ENCODE measurements at places on chromosomes 16 and 17. TPM values are rescaled to one million over a fixed set of nuclear protein-coding genes. Genes with fewer than 3 reads are reported as not detected.

The DOC2A gene
- total RNA-seq, result 0.22 TPM

The TBC1D3 gene
- not detected for total RNA-seq

The KRT25 gene
- 0.35 TPM for total RNA-seq

DNA sequence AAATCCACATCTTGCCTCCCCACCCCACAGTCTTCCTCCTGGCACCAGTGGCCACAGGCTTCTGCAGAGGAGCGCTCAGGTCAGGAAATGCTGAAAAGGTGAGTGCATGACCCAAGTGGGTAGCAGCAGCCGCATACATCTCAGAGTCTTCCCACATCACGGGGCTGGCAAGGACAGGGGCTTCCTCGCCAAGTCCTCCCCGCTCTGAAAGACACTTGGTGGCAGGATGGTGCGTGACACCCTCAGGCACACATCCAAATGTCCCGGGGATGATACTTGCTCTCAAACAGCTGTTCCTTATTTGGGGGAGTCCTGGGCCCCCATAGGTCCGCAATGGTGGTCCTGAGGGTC lies 8.8 kb upstream of the SLC16A5 start:
- no peaks in the 10 kb centered on the region for H3K27me3 ChIP-seq
- DNase-seq, result no peak
- H3K4me3 ChIP-seq, result no peak overlapping the region
- no peaks in the 10 kb centered on the region for H3K36me3 ChIP-seq
- H3K27ac ChIP-seq, result no peak overlapping the region

- DNase-seq, result no peak
- H3K27ac ChIP-seq, result no peak overlapping the region
- no peak overlapping the region for H3K4me3 ChIP-seq
- H3K27me3 ChIP-seq, result no peaks in the 10 kb centered on the region
- no peaks in the 10 kb centered on the region for H3K4me1 ChIP-seq
Measured at GRCh38 chr16:9027070-9027799, 63.5 kb upstream of the USP7 start.

GRCh38 chr17:46989637-46990431 lies 10.8 kb upstream of the RPRML start:
- DNase-seq, result no peak
- H3K27ac ChIP-seq, result no peak overlapping the region

GRCh38 chr17:34361478-34362061 lies 1.5 kb downstream of the CCL1 start:
- no peaks in the 10 kb centered on the region for H3K36me3 ChIP-seq
- peaks cover 4% of the 10 kb centered on the region for H3K4me1 ChIP-seq
- H3K27me3 ChIP-seq, result no peaks in the 10 kb centered on the region
- no peak overlapping the region for H3K27ac ChIP-seq
- no peak overlapping the region for H3K4me3 ChIP-seq

GRCh38 chr17:29585080-29585751 lies 4.2 kb downstream of the GIT1 start:
- H3K27ac ChIP-seq, result peak overlapping the region; percentile 59
- H3K36me3 ChIP-seq, result peaks cover 47% of the 10 kb centered on the region
- no peaks in the 10 kb centered on the region for H3K27me3 ChIP-seq
- peaks cover 79% of the 10 kb centered on the region for H3K4me1 ChIP-seq

DNA sequence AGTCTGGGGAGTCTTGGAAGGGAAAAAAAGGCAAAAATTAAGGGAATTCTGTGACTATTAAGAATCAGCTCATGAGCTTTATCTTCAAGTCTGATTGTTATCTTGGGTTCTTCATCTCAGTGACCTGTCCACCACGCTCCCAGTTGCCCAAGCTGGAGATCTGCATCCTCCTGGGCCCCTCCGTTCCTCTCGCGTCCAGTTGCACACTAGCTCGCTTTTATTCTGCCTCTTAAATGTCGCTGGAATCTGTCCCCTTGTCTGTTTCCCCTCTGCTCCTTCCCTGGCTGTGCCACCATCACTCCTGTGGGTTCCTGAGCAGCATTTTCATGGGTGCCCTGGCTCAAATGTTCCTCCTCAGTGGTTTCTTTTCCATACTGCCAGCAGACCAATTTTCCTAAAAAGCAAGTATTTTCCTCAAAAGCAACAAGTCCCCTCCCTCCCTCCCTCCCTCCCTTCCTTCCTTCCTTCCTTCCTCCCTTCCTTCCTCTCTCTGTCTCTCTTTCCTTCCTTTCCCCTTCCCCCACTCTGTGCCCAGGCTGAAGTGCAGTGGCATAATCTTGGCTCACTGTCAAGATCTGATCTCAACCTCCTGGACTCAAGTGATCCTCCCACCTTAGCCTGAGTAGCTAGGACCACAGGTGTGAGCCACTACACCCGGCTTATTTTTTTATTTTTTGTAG lies 1.4 kb downstream of the ENDOV start:
- H3K4me1 ChIP-seq, result peaks cover 15% of the 10 kb centered on the region
- H3K27ac ChIP-seq, result no peak overlapping the region
- H3K4me3 ChIP-seq, result peak overlapping the region; percentile 96
- H3K36me3 ChIP-seq, result peaks cover 22% of the 10 kb centered on the region
- DNase-seq, result no peak

DNA sequence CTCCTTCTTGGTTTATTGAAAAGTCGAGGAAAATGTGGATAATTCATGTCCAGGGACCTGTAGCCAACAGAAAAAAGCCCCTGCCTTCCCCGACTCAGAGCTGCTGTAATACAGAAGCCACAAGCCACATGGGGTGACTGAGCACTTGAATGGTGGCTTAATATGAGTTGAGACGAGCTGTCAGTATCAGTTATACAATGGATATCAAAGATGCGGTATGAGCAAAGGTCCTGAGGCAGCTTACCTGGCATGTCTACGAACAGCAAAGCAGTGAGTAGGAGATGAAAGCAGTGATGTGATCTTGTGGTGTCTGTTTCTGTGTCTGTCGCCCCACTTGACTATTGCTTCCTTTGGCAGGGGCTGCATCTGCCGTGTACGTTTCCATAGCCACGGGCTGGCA lies 12.2 kb upstream of the RMI2 start:
- DNase-seq, result no peak
- H3K4me1 ChIP-seq, result peaks cover 9% of the 10 kb centered on the region
- H3K4me3 ChIP-seq, result no peak overlapping the region
- H3K27ac ChIP-seq, result no peak overlapping the region

DNA sequence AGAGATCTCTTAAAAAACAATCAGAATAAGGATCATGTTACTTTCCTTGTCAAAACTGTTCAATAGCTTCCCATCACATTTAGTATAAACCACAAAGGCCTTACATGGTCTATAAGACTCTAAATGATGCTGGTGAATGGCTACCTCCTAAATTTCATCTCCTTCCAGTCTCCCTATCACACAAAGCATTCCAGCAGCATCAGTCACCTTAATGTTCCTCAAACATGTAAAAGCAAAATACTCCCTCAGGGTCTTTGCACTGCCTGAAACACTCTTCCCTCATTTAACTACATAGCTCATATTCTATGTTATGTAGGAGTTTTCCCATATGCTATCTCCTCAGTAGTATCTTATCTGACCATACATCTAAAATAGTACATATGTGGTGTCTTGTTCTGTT lies 53.5 kb upstream of the INTS2 start:
- H3K4me1 ChIP-seq, result no peaks in the 10 kb centered on the region
- no peak overlapping the region for H3K4me3 ChIP-seq
- peaks cover 24% of the 10 kb centered on the region for H3K36me3 ChIP-seq
- H3K27ac ChIP-seq, result no peak overlapping the region
- H3K27me3 ChIP-seq, result no peaks in the 10 kb centered on the region
